ENCODE measurements at places on chromosomes 16 and 17.

GRCh38 chr16:25026621-25027020 lies 11.5 kb upstream of the ARHGAP17 start:
- no peak for DNase-seq

DNA sequence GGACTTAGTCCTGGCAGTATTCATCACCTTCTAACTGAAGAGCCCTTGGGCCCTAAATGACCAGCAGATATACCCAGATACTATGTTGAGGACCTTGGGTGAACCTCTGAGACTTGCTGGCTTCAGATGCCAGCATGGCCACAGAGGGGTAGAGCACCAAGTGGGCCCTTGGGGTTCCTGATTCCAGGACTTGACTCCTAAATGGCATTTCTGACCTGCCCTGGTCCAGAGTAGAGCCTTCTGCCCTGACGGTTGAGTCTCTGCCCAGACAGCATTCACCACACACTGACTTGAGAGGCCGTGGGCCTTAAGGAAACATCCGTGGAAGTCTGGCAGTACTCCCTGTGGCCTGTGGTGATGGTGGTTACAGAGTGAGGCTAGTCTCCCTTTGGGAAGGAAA lies 2.8 kb upstream of the APPBP2 start:
- DNase-seq, result no peak

- no peak for DNase-seq
Measured at GRCh38 chr17:17191961-17192381, 14.2 kb downstream of the PLD6 start.

DNA sequence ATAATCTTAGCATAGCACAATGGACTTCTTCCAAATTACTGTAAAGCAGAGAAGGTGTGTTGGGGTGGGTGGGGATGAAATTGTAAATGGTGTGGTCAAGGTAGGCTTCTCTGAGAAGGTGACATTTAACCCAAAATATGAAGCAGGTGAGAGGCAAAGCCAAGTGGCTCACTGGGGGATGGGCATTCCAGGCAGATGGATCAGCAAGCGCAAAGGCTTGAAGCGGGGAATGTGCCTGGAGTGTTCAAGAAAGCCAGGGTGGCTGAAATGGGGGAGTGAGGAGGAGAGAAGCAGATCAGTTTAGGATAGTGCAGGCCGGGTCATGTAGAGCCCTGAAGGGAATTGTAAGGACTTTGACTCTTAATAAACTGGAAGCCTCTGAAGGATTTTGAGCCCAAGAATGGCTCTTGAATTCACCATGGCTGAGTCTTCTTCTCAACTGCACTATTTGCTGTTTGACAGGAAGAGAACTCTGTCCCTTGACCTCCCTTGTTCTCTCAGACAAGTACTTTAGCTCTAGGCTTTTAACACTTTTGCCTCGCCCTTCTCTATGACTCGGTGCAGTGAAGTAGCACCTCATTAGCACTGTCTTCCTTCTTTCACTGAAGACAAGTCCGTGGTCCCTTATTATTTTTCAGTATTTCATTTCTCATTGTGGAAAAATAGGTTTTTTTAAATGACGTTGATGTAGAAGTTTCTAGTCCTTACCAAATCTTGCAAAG lies 14.7 kb downstream of the CACNG3 start:
- no peak for DNase-seq

- no peak for DNase-seq
Measured at GRCh38 chr16:49566432-49566831, 192.8 kb downstream of the C16orf78 start.

- DNase-seq, result no peak
Measured at GRCh38 chr16:17850581-17851250, 380.0 kb upstream of the XYLT1 start.

DNA sequence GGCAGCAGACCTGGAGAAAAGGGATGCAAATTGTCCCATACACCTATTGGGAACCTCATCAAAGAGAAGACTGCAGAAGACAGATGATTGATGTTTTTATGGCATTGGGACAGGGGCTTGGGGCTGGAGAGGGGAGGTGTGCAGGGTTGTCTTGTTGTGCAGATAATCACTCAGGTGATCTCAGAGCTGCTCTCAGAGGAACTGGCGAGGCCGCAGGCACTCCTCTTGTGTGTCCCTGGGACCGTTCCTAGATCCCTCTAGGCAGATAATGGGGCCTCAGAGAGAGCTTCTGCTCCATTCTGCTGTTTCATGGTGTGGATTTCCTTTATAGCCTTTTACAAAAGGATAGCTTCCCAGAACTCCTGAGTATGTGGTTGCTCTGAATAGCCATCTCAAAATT lies 1.6 kb downstream of the RNF213 start:
- no peak for DNase-seq

DNA sequence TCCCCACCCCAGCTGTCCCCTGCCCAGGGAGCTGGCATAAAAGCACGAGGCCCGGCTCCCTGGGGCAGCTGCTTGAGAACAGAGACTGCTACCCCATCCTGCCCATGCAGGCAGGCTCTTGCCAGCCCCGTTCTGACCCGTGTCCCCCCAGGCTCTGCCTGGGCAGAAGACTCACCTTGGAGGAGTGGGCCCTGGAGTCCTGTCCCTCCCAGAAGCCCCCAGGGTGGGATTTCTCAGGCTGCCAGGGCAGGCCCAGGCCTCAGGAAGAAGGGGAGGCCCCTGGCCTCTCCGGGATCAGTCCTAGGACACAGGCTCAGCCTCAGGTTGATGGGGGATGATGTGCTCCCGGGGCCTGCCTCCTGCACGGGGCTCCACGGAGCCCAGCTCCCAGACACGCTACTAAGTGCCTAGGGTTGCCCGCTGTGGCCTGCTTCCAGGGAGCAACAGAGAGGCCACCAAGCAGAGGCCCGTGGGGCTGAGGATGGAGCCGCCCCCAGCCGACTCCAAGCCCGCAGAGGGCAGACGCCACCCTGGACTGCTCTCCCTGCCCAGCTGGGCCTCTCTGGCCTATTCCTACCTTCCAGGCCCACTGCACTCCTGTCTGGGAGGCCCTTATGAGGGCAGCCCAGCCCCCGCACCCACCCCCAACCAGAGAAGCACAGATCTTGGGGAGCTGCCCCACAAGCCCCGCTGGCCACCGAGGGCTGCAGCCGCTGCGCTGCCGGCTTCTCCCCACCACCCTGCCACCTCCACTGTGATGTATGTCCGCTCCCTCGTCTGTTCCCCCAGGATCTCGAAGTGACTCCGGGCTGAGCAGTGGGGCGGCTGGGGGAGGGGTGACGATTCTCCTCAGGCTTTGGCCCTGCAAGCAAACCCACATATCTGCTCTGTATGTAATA lies 1.7 kb downstream of the NME3 start:
- DNase-seq, result no peak

GRCh38 chr17:46044286-46044928 lies 45.4 kb downstream of the STH start:
- DNase-seq, result peak; percentile 51

DNA sequence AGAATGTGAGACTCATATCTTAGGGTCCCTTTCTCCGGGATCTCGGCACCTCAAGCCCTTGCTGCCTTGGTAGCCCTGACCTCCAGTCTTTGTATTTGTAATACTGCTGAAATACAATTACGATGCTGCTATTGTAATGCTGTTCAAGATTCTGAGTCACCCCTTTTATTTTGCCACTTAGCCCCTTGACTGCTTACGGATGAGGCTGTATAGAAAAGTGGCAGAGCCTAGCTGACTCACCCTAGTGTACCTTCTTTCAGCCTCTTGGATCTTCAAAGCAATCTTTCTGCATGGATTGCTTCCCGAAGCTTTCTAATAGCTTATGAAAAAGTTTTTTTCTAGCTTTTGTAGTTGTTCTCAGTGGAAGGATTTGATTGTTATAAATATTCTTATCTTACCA lies 187.9 kb downstream of the KCNJ2 start:
- no peak for DNase-seq

All from C1 segment of cervical spinal cord (tissue), 14 donors.